Posterior cingulate gyrus (tissue), 11 donors: ENCODE measurements at places on chromosomes 2 and 18.

DNA sequence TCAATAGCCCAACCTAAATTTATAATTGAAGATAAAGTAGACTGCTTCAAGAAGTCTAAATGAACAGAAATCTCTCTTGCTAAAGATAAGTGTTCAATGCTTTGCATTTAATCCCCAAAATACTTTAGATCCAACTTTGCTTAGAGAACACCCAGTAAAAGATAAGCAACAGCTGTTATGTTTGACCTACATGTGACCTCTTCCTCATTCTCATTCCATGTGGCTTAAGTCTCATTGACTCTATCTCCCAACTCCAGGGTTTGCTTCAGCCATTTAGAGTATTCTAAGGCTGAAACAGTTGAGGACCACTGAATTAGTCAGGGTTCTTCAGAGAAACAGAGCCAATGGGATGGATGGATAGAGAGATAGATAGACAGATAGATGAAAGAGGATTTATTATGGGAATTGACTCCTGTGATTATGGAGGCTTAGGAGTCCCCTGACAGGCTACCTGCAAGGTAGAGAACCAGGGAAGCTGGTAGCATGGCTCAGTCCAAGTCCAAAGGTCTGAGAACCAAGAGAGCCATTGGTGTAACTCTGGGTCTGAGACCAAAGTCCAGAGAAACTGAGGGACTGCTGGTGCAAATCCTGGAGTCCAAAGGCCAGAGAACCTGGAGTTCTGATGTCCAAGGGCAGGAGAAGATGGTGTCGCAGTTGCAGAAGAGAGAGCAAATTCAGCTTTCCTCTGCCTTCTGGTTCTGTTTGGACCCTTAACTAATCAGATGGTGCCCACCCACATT is 32.1 kb downstream of the CRYGD start:
- no peak for DNase-seq

- no peak for DNase-seq
Measured at GRCh38 chr2:15983496-15983895, 43.1 kb downstream of the MYCN start.

DNA sequence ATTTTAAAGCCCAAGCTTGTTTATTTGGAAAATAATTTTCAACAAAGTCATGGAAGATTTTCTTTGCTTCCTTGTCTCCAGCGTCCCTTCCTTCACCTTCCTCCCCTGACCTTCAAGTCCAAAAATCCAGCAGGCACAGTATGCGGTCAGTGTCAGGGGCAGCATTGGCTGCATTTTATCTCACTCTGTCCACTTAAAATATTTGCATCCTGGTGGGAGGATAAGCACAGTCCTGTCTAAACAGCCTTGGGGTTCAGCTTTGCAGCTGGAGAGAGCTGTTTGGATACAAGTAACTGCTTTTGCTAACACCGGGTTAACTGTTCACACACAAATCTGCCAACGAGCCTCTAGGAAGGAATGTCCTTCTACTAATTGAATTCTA is 318.1 kb downstream of the PDE11A start:
- DNase-seq, result no peak

- no peak for DNase-seq
Measured at GRCh38 chr2:70616168-70616694, 62.6 kb upstream of the TGFA start.

DNA sequence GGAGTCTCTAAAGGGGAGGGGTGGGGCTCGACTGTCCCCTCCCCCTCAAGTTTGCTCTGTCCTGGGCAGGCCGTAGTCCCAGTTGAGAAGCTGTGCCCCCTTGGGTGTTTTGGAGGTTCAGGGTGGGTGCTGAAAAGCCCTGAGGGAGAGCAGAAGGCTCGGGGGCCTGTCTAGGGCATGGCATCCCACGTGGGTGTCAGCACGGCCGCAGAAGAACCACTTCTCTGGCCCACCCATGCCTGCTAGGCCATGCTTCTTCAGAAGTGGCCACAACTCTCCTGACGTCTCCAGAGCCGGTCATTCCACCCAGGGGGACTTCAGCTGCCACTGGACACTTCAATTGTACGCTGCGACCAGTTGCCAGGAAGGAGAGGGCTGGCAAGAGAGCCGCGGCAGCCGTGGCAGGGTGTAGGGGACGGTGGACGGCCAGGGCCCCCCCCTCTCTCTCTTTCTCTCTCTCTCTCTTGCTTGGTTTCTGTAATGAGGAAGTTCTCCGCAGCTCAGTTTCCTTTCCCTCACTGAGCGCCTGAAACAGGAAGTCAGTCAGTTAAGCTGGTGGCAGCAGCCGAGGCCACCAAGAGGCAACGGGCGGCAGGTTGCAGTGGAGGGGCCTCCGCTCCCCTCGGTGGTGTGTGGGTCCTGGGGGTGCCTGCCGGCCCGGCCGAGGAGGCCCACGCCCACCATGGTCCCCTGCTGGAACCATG is at the start of gene INPP5D:
TSS of gene INPP5D (plus strand) at position 546 of the 704 bp plus-strand sequence. CDS start at position 683, 137 bp downstream.
- no peak for DNase-seq

DNA sequence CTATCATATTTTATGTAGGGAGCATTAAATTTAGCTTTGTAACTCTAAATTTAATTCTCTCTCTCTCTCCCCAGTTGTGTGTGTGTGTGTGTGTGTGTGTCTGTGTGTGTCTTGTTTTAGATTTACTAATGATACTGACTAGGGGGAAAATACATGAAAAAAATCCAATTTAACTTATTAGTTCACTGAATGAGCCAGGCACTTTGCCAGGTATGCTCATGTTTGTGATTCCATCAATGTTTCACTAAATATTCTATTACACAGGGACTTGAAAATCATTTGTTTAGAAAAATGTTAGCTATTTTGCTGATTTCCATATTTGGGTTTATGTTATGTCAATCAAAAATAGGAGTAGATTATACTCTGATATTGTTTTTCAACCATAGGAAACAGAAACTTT is 203.7 kb upstream of the ZNF804A start:
- no peak for DNase-seq

- no peak for DNase-seq
Measured at GRCh38 chr18:3211236-3211992, 8.4 kb downstream of the MYOM1 start.

GRCh38 chr2:36359067-36359466 is 3.5 kb downstream of the CRIM1 start:
- DNase-seq, result no peak

- DNase-seq, result no peak
Measured at GRCh38 chr2:138476186-138476585, 25.4 kb upstream of the SPOPL start.

DNA sequence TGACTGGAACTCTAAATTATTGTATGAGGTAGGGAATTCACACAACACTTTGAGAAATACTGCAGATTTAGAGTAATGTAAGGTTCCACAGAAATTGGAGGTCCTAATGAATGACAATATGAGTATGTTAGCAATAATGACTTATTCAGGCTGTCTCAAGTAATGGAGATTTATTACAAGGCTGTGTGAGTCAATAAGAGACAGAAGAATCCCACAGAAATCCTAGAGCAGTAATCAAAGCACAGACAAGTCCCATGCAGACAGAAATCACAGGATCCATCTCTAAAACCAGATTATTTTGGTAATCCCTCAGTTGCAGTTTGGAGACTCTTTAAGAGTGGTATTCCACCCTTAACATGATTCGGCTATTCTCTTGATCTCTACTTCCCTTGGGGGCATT is 83.6 kb downstream of the FAM161A start:
- DNase-seq, result no peak

GRCh38 chr2:7835151-7835550 is 846.7 kb upstream of the ID2 start:
- no peak for DNase-seq

- no peak for DNase-seq
Measured at GRCh38 chr2:16323551-16324543, 341.8 kb downstream of the CYRIA start.
